Epithelial cell of proximal tubule (primary cell): ENCODE measurements at places on chromosomes 3 and 15. TPM values are rescaled to one million over a fixed set of nuclear protein-coding genes. Genes with fewer than 3 reads are reported as not detected.
A peak's percentile ranks its signal among the peaks of the same experiment; 100 is the strongest.

DNA sequence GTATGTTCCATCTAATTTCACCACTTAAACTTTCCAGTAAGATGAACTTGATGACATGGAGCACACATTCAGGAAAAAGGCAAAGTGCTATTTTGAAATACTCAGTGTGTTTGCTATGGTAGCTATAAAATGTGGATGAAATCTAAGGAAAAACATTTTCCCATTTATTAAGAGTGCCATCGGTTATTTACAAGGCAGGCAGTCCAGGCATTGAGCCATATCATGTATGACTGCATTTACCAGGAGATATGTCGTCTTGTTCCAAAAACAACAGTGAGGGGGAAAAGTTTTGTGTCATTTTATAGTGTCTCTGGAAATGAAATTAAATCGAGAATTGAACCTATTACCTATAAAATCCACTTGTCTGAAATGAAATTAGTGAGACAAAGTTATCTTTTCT, 13.7 kb downstream of the ANXA2 start:
- DNase-seq: no peak

Gene SGO1
- 10.3 and 16.6 TPM in 2 replicates for total RNA-seq

DNA sequence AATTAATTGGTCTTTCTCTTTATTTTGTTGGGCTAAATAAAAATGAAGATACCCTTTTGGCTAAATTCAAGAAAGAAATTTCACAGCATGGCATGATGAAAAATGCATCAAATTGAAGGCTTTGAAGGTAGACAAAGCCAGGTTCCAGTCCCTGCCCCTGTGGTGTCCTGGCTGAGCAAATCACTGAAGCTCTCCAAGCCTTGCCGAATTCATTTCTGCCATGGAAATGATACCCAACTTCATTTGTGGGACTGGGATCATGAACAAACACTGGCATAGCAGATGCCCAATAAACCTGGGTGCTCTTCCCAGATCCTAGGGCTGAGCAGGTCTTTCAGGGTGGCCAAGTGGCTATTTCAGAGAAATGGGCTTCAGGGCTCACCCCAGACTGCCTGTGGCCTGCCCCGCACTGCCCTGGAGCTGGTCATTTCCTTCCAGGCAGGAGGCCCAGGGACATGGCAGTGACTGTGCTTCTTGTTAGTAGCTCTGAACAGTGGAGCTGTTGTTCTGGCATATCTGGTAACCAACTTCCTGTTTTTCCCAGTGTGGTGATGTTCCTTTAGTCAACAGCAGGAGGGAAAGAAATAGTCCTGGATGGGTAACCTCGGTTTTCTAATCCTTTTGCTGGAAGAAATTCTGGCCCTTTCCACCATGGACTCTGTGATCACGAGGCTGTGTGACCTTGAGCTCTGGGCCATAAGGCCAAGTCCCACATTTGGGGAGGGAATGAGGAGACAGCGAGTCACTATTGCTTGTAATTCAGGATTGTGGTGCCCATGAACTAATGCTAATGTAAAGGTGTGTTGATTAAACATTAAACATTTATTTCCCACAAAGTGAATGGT, 47.6 kb downstream of the CTDSPL start:
- peak; percentile 72 for DNase-seq

Gene RPL22L1
- total RNA-seq: 362 and 510 TPM in 2 replicates

- no peak for DNase-seq
Observed at GRCh38 chr3:171279972-171280371, 180.2 kb downstream of the TNIK start.

Gene PSTPIP1
- not detected in 2 replicates for total RNA-seq

- DNase-seq: no peak
Observed at GRCh38 chr3:52704611-52705437, 767 bp downstream of the GLT8D1 start.

- DNase-seq: no peak
Observed at GRCh38 chr3:25748189-25748588, 35.1 kb downstream of the NGLY1 start.

GRCh38 chr3:11037976-11038375, 45.4 kb downstream of the SLC6A1 start:
- no peak for DNase-seq

Gene GPR171
- not detected in 2 replicates for total RNA-seq

DNA sequence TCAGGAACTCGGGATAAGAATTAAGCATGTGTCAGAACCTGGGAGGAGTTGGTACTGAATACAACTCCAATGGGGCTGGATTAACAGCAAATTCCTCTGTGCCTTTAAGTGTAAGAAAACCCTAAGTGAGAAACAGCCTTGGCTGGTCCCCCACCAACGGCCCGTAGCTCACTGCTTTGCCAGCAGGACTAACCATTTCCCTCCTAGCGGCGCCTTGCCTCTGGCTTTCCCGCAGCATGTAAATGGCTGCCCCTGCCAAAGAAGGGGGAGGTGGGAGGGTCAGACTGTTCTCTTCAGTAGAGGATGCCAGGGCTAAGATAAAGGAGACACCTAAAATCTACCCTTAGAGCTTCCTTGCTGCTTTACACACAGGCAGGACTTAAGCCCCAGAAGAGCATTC, 51.0 kb upstream of the SH3GL3 start:
- DNase-seq: no peak

DNA sequence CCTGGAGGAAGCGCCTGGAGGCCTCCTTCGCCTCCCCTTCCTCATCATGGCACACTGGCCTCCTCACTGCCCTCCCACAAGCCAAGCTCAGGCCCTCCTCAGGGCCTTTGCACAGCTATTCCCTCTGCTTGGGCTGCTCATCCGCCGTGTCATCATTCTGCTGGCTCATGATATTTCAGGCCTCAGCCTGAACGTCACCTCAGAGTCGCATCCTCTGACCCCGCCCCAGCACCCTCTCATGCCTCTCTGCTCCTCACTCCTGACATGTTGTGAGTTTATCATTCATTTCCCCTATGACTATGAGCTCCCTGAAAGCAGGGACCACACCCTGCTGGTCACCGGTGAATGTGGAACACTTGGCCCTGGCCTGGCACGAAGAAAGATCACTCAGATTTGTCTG, 20.7 kb upstream of the POC1A start:
- no peak for DNase-seq

DNA sequence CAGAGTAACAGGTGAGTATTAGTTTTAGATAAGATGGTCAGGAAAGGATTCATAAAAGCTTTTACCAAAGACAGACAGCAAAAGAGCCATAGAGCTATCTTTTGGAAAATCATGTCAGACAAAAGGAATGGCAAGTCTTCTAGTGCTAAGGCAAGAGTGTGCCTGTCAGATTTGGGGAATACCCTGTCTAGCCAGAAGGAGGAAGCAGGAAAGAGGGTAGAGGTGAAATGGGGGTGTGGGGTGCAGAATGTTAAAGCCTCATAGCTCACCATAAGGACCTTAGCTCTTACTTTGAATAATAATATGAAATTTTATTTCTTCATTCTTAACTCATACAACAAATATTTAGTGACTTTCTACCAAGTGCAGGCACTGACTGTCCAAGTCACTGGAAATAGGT, 512.1 kb upstream of the ROBO2 start:
- no peak for DNase-seq

Gene UROC1
- total RNA-seq: not detected in 2 replicates

GRCh38 chr15:66945842-66946241, 119.6 kb upstream of the SMAD3 start:
- no peak for DNase-seq

DNA sequence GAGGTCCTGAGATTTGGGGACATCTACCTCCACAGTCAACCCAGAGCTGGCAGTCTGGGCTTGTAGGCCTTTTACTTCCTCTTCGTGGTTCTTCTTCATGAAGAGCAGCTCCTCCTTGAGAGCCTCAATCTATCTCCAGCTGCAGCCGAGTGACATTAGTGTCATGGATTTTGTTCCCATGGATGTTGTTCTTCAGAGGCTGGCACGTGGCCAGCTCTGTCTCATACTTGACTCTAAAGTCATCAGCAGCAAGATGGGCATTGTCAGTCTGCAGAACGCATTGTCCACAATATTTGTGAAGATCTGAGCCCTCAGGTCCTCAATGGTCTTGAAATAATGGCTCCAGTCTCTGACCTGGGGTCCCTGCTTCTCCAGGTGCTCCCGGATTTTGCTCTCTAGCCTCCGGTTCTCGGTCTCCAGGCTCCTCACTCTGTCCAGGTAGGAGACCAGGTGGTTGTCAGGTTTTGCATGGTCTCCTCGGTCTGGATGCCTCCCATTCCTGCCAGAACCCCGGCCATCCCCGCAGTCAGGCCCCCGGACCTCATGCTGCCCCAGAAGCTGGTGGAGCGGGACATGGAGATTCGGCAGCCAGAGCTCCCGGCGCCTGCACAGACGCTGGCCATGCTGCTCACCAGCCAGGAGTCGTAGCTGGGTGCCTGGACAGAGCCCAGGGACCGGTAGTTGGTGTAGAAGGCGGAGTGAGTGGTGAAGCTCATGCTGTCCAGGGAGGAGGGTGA, 3.4 kb upstream of the CCNL1 start:
- no peak for DNase-seq

GRCh38 chr3:128273841-128274573, 120.7 kb downstream of the EEFSEC start:
- DNase-seq: no peak

GRCh38 chr3:52434491-52435115, 10.3 kb downstream of the SEMA3G start:
- no peak for DNase-seq

- DNase-seq: no peak
Observed at GRCh38 chr3:124565013-124565412, 165.2 kb upstream of the UMPS start.

- no peak for DNase-seq
Observed at GRCh38 chr15:64950888-64951287, 38.8 kb downstream of the SPG21 start.

DNA sequence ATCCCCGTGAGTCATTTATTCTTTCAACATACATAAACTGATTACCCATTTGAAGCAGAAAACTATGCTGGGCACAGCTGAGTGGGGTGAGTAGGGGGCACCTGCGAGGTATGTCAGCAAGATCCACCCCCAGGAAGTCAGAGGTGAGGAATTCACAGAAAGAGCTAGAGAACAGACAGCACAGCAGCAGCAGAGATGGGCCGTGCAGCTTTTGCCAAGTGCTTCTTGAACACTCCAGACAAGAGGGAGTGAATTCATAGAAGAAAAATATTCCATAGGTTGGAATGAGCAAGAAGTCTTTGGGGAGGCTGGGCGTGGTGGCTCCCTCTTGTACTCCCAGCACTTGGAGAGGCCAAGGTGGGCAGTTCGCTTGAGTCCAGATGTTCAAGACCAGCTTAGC, 9.4 kb upstream of the ADCY5 start:
- DNase-seq: no peak

- no peak for DNase-seq
Observed at GRCh38 chr3:102471001-102471400, 36.2 kb downstream of the ZPLD1 start.

GRCh38 chr15:67937153-67937761, 97.4 kb upstream of the RNU6-1 start:
- DNase-seq: no peak

DNA sequence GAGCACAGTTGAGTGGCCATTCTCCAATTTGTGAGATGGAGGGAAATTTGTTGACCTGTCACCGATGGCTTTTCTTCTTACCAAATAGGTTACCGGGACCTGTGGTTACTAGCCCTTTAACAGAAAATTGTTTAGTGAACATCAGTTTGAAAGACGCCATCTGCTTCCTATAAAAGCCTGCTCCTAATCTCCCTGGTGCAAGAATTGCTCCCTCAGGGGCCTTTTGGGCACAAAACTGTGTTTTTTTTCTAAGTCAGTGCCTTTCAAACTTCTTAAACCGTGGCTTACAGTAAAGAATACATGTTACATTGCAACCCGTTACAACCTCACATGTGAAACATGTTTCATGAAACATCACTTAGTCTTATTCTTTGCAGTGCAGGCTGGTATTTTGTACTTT, 15.0 kb downstream of the CACNA2D3 start:
- no peak for DNase-seq
